Activated naive CD4-positive, alpha-beta T cell (primary cell): ENCODE measurements at places on chromosomes 12 and 14.

GRCh38 chr12:65454115-65454787 lies 175.8 kb downstream of the MSRB3 start:
- DNase-seq, result no peak

DNA sequence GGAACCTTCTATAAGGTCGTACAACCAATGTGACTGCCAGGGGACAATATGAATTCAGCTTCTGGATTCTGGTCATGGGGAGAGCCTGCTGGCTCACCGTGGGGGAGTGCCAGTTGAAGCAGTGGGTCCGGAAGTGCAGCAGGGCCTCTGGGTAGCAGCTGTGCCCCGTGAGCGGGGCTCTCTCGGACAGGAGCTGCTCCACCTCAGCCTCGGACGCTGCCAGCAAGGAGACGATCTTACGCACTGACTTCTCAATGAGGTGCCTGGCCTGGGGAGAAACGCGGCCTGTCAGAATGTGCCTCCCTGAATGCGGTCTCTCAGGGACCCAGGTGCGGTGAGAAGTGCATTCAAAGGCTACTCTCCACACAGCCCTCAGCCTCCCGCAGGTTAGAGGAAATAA lies 42.0 kb downstream of the LGMN start:
- no peak for DNase-seq

- DNase-seq, result no peak
Measured at GRCh38 chr12:52257074-52257551, 17.3 kb upstream of the KRT86 start.

GRCh38 chr14:26218861-26219260 lies 379.0 kb downstream of the NOVA1 start:
- no peak for DNase-seq

GRCh38 chr12:75782069-75782581 lies 249.5 kb downstream of the PHLDA1 start:
- DNase-seq, result no peak

DNA sequence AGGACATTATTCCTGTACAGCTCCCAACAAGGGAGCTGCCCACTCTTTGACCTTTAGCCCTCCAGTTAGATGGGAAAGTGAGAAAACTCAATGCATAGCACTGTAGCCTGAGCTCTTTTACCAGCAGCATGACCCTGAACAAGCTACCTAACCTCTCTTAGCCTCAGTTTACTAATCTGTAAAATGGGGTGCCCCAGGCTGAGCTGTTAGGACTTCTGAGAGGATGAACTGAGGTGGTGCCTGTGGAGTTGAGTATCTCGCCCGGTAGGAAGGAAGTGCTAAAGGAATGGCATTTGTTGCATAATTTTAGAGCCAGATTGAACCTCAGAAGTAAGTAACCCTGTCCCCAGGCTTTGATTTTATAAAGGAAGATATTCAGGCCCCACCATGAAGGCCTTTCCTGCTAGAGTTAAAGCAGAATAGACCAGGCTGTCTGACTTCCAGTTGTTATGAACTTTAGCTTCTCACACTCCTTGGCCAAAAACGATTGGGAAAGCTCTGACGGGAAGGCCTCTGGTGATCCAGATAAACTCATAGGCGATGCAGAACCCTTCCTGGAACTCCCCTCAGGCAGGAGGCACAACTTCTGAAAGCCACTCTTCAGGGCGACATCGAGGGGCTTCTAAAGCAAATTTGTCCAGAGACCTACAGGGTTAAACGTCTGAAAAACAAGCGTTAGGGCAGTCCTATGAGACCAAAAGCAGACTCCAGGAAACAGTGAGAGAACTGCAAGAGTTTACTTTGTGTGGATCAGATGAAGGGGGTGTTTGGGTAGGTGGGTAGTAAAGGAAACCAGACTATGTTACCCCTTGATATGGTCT lies 2.5 kb upstream of the SERPINA10 start:
- DNase-seq, result no peak

DNA sequence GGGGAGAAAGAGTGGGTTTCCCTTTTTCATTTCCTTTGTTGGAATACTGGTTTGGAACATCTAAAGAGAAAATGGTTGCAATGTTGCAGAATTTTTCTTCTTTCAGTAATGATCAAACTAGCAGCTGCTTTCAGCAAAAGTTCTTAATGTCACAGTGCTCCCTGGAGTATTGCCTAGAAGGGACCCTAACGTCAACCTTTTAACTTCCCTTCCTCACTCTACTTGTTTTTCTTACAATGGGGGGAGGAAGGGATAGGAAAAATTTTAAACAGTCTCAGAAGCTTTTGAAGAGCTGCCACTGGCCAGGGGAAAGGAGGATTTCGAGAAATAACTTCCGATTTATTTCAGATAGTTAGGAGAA lies 521.8 kb downstream of the MED13L start:
- no peak for DNase-seq

DNA sequence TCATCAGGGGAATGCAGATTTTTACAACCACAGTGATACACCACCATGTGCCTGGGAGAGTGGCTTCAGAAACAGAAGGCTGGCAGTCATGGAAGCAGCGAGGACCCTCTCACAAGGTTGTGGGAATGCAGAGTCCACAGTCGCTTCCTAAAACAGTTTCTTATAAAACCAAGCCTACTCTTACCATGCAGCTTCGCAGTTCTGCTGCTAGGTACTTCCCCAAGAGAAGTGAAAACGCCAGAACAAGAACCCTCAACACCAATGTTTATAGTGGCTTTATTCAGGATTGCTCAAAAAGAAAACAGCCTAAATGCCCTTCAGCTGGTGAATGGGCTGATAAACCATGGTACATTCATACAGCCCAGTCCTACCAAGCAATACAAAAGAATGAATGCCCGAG lies 87.2 kb downstream of the DDX51 start:
- DNase-seq, result no peak

GRCh38 chr12:77062846-77063461 lies 2.4 kb downstream of the E2F7 start:
- DNase-seq, result no peak

DNA sequence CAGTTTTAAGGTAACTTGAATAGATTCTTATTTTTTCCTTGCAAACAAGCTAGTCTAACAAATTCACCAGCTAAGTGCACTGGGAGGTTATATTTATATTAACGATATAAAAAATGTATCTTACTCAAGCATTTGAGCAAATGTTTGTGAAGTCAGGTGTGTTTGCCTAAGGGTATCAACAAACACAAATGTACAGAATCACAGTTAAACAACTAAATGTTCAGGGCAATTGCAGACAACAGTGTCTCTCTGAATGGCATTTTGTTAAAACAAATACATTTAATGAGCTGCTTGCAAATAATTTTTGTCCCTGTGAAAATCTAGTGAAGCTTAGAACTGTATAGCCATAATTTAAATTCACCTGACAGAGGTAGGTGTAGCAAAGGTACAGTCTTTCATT lies 28.2 kb upstream of the FLRT2 start:
- DNase-seq, result no peak

GRCh38 chr12:96237465-96238077 lies 43.4 kb downstream of the ELK3 start:
- peak; percentile 9 for DNase-seq

DNA sequence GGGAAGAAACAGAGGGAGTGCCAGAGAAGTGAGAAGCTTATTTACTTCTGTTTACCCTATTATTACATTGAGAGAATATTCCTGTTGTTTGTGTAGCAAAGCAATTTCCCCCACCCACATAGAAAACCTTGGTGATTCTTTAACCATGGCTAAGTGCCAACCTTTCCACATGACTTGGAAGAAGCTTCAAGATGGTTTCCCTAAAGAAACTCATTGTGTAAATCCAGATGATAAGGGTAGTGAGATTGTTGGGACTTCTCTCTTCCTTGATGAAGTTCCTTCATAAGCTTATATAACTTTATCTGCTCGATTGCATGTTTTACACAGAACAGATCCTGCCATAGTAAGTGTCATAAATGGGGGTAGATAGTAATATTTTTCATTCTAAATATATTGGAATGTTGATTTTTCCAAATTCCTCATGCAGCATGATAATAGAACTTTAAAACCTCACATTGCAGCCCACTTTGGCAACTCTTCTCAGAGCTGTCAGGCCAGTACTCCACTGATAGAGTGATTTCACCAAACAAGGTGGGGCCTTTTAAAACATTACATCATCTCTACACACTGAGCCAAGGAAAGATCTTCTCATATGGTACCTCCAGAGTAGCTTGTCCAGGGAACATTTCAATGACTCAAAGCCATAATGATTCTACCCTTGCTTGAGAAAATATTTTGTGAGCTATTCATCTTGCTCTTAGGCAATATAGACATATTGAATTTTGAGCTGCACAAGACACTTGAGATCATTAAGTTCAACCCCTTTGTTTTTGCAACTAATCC lies 47.8 kb upstream of the KIF21A start:
- DNase-seq, result no peak

- DNase-seq, result no peak
Measured at GRCh38 chr12:88784166-88784565, 203.9 kb upstream of the KITLG start.

DNA sequence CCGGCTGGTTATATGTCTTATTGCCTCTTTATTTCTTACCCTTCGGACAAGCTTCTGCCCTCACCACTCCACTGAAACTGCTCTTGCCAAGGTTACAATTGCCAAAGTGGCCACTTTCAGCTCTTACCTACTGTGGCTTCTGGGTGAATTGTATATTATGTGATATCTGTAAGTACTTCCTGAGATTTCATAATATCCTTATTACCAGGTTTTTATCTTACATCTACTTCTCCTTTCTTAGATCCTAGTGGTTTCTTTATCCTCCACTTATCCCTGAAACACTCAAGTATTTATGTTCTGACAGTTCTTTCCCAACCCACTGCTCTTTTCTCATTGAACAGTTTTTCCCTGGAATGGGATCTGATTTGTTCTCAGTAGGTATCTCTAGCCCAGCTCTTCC lies 10.5 kb downstream of the CELA1 start:
- no peak for DNase-seq

- DNase-seq, result no peak
Measured at GRCh38 chr12:27781680-27782079, 1.6 kb upstream of the MANSC4 start.

DNA sequence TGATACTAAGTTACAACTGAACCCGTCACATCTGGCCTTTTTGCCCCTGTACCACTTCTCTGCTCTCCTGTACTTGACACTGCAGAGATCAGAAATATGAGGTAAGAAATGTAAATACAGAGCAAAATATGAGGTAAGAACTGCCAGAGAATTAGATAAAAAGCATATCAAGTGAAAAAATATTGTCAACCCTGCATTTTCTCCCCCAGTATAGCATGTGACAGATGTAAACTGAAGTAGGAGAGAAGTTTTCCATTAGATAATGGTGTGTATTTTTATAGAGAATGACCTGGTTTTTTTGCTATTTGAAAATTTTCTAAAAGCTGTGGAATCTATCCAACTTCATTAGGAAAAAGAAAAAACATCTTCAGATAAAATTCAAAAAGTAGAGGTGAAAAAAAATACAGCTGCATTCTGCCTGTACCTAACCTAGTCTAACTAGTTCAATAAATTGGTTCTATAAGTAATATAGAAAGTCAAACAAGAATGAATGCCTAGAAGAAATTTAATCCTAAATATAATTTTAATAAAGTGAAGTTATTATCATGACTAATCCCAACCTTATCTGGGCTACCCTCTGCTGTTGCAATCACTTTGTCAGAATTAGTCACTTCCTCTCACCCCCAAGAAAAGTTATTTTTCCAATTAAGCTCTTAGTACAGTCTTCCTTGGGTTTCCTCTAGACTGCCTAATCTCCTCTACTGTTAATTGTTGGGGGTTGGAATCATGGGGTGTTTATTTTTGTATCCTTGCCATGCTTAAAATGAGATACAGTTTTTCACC lies 210.0 kb downstream of the RASSF9 start:
- no peak for DNase-seq

- no peak for DNase-seq
Measured at GRCh38 chr14:63677891-63678379, 36.3 kb upstream of the WDR89 start.

GRCh38 chr14:61429316-61429715 lies 107.9 kb downstream of the PRKCH start:
- DNase-seq, result no peak

DNA sequence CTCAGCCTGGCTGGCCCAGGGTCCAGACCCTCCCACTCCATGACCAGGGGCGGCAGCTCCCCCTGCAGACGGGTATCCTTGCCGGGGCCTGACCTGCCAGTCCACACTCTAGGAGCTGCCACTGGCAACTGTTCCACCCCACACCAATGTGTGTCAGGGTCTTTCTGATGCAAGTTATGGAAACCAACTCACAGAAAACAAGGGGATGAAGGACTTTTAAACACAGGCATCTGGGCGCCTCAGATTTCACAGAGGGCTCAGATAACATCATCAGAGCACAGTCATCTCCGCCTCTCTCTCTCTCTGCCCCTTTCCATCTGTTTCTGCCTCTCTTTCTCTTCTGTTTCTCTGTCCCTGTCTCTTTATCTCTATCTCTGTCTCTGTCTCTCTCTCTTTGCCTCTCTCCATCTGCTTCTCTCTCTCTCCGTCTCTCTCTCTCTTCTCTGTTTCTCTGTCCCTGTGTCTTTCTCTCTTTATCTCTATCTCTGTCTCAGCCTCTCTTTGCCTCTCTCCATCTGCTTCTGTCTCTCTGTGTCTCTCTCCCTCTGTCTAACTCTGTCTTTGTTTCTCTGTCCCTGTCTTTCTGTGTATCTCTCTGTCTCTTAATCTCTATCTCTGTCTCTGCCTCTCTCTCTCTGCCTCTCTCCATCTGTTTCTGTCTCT lies 67.4 kb upstream of the FBRSL1 start:
- no peak for DNase-seq

- no peak for DNase-seq
Measured at GRCh38 chr12:64824500-64825142, at the start of gene TBC1D30. TBC1D30 (plus strand) TSS chr12:64824647; CDS start chr12:64824880, 233 bp downstream.

DNA sequence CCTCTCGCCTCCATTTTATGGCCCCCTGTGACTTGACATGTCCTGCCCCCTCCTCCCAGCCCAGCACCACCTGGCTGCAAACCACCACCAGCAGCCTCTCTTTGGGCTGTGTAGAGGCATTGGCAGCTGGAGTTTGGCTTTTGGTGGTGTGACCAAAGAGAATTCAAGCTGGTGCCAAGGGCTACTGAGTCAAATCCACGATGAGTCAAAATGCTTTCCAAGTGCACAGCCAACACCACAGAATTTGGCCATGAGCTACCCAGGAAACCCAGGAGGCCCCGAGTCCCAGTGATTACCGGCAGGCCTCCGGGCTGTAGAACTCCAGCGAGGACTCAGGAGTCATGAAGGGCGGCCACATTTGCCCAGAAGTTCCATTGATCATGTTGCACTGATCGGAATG lies 53.8 kb downstream of the SCARB1 start:
- DNase-seq, result no peak

GRCh38 chr12:48618541-48618940 lies 48.7 kb upstream of the LALBA start:
- DNase-seq, result peak; percentile 4

DNA sequence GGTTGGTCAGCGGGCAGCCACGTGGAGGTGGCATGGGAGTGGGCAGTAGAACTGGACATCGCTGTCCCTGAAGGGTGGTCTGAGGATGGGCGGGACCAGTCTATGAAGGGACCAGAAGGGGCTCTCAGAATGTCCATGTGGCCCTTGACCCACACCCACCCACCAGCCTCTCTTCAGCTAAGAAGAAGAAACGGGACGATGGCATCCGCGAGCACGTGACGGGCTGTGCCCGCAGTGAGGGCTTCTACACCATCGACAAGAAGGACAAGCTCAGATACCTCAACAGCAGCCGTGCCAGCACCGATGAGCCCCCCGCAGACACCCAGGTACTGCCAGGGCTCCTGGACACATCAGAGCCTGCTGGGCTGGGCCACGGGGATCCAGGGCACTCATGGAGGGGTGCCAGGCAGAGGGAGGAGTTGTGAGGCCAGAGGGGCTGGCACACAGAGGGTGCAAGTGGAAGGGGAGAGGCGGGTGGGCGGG lies 21.3 kb downstream of the SETD1B start:
- no peak for DNase-seq
